ENCODE measurements at places on chromosomes 12 and 14. TPM values are rescaled to one million over a fixed set of nuclear protein-coding genes. Genes with fewer than 3 reads are reported as not detected.

Gene ACOT4
- total RNA-seq, result 0.69 TPM

Gene C14orf180
- total RNA-seq, result not detected

Gene KRT72
- not detected for total RNA-seq

Gene RPL10L
- not detected for total RNA-seq

Gene TSPAN8
- total RNA-seq, result 1.6 TPM

Gene ADAMTS20
- total RNA-seq, result not detected

Gene NKX2-1
- not detected for total RNA-seq

Gene STON2
- not detected for total RNA-seq

Gene RHEBL1
- total RNA-seq, result 2.6 TPM

Gene DYRK2
- total RNA-seq, result 11.0 TPM

Gene PLCZ1
- total RNA-seq, result not detected

Gene AQP6
- not detected for total RNA-seq

Gene GPR68
- 0.51 TPM for total RNA-seq

Gene SALL2
- 4.6 TPM for total RNA-seq

Gene IQSEC3
- not detected for total RNA-seq

Gene MMP14
- total RNA-seq, result 603 TPM

Gene PLXNC1
- total RNA-seq, result 0.04 TPM

Gene TAS2R30
- 3.7 TPM for total RNA-seq

Gene SYCP3
- 0.25 TPM for total RNA-seq

Gene FOXA1
- total RNA-seq, result not detected

Gene ARHGDIB
- 483 TPM for total RNA-seq

Gene MTRFR
- 12.0 TPM for total RNA-seq

Gene PELI2
- total RNA-seq, result 13.0 TPM

Gene AQP2
- not detected for total RNA-seq

Gene LLPH
- 35.6 TPM for total RNA-seq

Gene FAM181A
- not detected for total RNA-seq

Gene REP15
- total RNA-seq, result 4.8 TPM

Gene PPP1R36
- total RNA-seq, result 0.51 TPM

Gene ENDOU
- total RNA-seq, result not detected

Gene KIF26A
- 9.5 TPM for total RNA-seq

Gene FGF6
- not detected for total RNA-seq

Gene MYO1H
- total RNA-seq, result not detected

Gene ADCY6
- total RNA-seq, result 46.2 TPM

Gene FAM90A1
- total RNA-seq, result not detected

Gene ANO2
- total RNA-seq, result 51.6 TPM

Data from endothelial cell of umbilical vein (primary cell).